ENCODE measurements at places on chromosomes 1 and 21. TPM values are rescaled to one million over a fixed set of nuclear protein-coding genes. Genes with fewer than 3 reads are reported as not detected.

Gene PRAMEF10
- not detected for total RNA-seq

Gene OR2T33
- not detected for total RNA-seq

Gene ACTL8
- total RNA-seq: not detected

Gene KRTAP12-1
- total RNA-seq: not detected

Gene VASH2
- 3.3 TPM for total RNA-seq

Gene CRYBG2
- total RNA-seq: not detected

Gene FAM110D
- total RNA-seq: 4.7 TPM

Gene TSPEAR
- total RNA-seq: 0.48 TPM

Gene KRTAP26-1
- total RNA-seq: not detected

Gene ATP1A4
- not detected for total RNA-seq

Gene SV2A
- 7.5 TPM for total RNA-seq

Gene OLIG1
- not detected for total RNA-seq

Gene RGS16
- total RNA-seq: 6.9 TPM

Gene SPTA1
- 0.62 TPM for total RNA-seq

Gene GBP6
- not detected for total RNA-seq

Gene FCGR2B
- total RNA-seq: 33.0 TPM

Gene RPAP2
- total RNA-seq: 38.1 TPM

Gene FMO4
- 3.0 TPM for total RNA-seq

Gene SIM2
- total RNA-seq: not detected

Gene RUNX3
- 5.0 TPM for total RNA-seq

Gene FHAD1
- total RNA-seq: not detected

Gene MEX3A
- 0.76 TPM for total RNA-seq

Gene KLHL20
- 27.2 TPM for total RNA-seq

Gene CAPN8
- total RNA-seq: not detected

Gene TMEM63A
- total RNA-seq: 58.7 TPM

Gene AKNAD1
- total RNA-seq: 1.0 TPM

Gene SLC5A9
- total RNA-seq: 0.28 TPM

Gene ZNHIT6
- total RNA-seq: 23.5 TPM

Gene USP1
- 20.2 TPM for total RNA-seq

Gene DSTYK
- 11.9 TPM for total RNA-seq

Gene BSND
- not detected for total RNA-seq

Gene UFC1
- 54.8 TPM for total RNA-seq

Gene ERI3
- total RNA-seq: 44.5 TPM

Gene FCRL5
- 0.32 TPM for total RNA-seq

Gene HNRNPCL2
- not detected for total RNA-seq

Gene SPRR2G
- total RNA-seq: not detected

Gene AVPR1B
- total RNA-seq: not detected

Gene DNAJC28
- 1.6 TPM for total RNA-seq

Gene SLC6A9
- total RNA-seq: 12.2 TPM

Gene C1orf87
- not detected for total RNA-seq

Gene PADI3
- total RNA-seq: not detected

Gene SYCP1
- total RNA-seq: not detected

Gene S100A1
- 0.74 TPM for total RNA-seq

Gene ADCY10
- 0.38 TPM for total RNA-seq

Gene AJAP1
- total RNA-seq: 0.32 TPM

Gene ATP5PO
- total RNA-seq: 167 TPM

Gene ATPAF1
- total RNA-seq: 34.7 TPM

Gene HOOK1
- 0.14 TPM for total RNA-seq

Gene SH2D2A
- total RNA-seq: 3.2 TPM

Gene CFHR5
- total RNA-seq: not detected

Gene RIMKLA
- 0.74 TPM for total RNA-seq

Gene FAM177B
- not detected for total RNA-seq

Gene PGLYRP4
- total RNA-seq: not detected

Gene GPR157
- total RNA-seq: 8.3 TPM

Gene GPR37L1
- total RNA-seq: 0.09 TPM

Gene GUCA2A
- not detected for total RNA-seq

Gene RHEX
- total RNA-seq: 4.3 TPM

Gene PPIAL4G
- not detected for total RNA-seq
